Fibroblast of villous mesenchyme (primary cell): ENCODE measurements at places on chromosomes 11 and 22.

GRCh38 chr11:117823946-117824420 is 561 bp downstream of the FXYD2 start:
- peak; percentile 26 for DNase-seq

GRCh38 chr11:74691755-74692154 is 39.5 kb downstream of the CHRDL2 start:
- no peak for DNase-seq

GRCh38 chr11:104105155-104105554 is 58.8 kb downstream of the PDGFD start:
- DNase-seq = peak; percentile 45

DNA sequence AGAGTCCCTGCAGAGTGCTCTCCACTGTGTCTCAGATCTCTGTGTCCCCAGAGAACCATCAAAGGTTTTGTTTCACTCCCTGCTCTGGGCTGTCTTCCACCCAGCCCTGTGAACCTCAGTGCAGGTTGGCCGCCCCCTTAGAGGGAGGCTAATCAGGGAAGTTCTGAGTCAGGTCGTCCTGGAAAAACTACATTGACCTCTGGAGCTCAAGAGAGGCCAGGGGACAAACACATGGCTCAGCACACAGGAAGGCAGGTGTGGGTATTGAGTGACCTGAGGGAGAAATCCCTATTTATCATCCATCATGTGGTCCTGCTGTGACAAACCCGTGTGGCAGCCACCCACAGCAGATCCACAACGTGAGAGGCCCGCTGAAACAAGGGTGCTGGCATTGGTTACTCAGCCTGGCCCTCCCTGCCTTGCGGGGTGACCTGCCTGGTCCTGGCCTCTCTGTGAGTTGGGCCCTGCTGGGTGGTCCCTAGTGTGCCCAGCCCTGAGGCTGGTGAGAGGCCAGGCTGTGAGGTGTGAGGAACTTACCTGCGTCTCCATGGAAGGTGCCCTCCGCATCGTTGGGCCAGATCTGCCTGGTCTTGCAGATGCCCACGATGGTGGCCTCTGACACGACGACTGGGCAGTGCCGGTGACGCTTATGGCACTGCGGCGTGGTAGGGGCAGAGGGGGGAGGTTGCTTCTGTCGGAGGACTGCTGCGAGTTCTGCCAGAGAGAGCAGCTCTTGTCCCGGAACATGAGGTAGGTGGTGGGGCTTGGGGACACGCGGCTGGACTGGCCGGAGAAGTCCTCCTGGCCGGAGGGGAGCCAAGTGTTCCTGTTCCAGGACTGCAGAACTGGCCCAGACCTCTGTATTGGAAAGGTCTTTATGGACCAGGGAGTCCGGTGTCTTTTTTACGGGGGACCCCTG is 669 bp upstream of the BCR start:
- DNase-seq = peak; percentile 21

GRCh38 chr11:130787092-130787616 is 129.1 kb downstream of the SNX19 start:
- no peak for DNase-seq

DNA sequence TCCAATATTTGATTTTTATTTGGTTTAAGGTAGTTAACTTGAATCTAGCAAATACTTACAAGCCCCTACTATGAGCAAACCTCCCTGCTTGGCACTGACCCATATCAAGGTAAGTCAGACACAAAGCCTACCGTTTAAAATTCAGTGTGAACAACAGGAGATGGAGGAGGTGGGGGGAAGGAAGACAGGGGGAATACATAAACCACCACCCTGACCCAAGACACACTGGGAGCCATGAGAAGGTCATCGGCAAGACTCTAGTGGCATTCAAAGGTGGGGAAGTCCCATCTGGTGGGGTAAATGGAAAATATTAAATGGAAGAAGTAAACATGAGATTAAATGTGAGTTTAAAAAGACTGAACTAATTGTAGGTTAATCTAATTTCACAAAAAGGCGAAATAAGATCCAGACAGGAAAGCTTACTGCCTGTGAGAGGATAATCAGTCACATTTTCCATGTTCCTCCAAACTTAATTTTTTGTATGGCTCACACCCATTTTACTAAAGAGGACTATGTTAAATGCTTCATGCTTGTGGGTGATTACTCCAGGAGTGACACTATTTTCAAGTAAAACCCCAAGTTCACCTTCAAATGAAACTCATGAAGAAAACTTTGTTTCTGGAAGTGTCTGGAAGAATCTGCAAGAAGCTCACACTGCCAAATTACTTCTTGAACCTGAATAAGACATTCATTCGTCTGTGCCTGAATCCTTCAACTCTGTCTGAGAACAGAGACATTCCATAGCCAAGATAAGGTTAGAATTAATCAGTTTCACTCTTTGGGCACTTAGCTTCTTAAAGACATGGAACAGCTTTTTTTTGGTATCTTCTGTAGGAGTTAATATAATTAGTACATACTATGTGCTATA is 51.7 kb downstream of the PITPNB start:
- peak; percentile 43 for DNase-seq

DNA sequence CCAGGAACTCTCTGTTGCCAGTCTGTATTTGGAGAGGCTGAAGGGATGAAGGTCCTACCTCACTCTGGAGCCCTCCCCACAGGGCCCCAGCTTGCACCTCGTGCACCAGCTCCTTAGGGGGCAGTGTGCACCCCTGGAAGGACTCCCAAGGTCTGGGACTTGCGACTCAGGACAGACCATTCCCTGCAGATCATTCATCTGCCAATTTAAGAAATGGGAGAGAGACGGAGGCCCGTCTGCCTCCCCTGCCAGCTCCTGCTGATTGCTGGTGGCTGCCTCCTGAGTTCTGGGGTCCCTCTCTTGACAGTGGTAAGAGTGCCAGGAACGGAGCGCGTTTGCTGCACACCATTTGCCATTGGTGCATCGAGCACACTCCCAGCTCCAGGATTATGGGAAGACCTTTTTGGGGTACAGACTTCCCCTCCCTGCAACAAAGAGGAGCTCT is 27.4 kb upstream of the MALAT1 start:
- DNase-seq = peak; percentile 89
